SHP77 treated with DMSO at 0.1 percent for 48 hours (cell line): ENCODE measurements at places on chromosomes 1 and 21.
A peak's percentile ranks its signal among the peaks of the same experiment; 100 is the strongest.

- no peak for DNase-seq
Observed at GRCh38 chr1:209710093-209710492, 5.4 kb downstream of the HSD11B1 start.

GRCh38 chr1:21568006-21568746 lies 59.0 kb downstream of the ALPL start:
- DNase-seq, result no peak

GRCh38 chr1:225254676-225255075 lies 173.2 kb downstream of the LBR start:
- DNase-seq, result no peak

GRCh38 chr1:66296370-66296769 lies 237.6 kb upstream of the SGIP1 start:
- DNase-seq, result no peak

GRCh38 chr1:204363335-204364114 lies 3.8 kb upstream of the PLEKHA6 start:
- DNase-seq, result peak; percentile 33

DNA sequence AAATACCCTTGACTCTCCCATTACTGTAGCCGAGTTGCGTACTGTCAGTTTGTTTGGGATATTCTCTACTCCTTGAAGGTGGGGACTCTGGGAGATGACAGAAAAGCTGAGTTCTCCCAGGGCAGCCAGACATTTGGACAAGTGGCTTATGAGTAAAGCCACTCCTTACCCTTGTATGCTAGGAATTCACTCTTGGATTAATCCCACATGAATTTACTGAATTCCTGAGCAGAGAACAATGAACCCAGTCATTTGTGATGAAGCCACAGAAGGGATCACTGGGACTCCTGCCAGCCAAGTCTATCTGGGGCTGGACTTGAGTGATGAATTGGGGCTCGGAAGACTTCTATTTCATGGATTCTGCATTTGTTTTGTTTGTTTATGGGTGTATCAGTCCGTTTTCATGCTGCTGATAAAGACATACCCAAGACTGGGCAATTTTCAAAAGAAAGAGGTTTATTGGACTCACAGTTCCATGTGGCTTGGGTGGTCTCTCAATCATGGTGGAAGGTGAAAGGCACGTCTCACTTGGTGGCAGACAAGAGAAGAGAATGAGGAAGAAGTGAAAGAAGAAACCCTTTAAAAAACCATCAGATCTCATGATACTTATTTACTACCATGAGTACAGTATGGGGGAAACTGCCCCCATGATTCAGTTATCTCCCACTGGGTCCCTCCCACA lies 25.1 kb downstream of the C1orf116 start:
- no peak for DNase-seq

GRCh38 chr1:89989099-89989498 lies 5.8 kb upstream of the ZNF326 start:
- no peak for DNase-seq

DNA sequence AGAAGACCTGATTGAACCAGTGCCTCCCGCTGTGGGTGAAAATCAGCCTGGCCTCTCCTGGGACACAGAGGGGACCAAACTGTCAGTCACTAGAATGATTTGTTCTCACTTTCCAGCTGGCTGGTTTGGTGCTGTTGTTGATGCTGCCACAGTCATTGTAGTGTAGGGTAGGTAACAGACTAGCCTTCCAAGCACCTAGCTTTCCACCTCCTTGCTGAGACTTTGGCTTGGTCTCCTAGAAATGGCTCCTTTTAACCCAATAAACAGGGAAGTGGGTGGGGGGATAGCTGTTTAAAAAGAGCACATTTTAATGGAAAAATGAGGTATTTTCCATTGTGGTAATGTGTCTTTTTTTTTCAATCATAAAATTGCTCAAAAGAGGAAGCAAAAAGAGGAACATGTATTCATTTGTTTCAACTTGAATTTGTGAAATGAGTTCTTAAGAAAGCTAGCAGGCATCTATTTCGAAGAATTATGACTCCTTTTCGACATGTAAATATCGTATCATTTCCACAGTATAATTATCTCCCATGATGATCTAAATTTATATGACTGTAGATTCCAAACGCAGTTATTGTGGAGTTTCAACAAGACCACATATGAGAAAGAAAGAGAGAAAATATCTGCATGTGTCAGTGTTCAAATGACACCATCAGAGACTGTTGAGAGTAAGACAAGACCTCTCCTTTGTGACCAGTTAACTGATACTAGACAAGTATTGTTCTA lies 190.1 kb downstream of the HLX start:
- DNase-seq, result no peak

DNA sequence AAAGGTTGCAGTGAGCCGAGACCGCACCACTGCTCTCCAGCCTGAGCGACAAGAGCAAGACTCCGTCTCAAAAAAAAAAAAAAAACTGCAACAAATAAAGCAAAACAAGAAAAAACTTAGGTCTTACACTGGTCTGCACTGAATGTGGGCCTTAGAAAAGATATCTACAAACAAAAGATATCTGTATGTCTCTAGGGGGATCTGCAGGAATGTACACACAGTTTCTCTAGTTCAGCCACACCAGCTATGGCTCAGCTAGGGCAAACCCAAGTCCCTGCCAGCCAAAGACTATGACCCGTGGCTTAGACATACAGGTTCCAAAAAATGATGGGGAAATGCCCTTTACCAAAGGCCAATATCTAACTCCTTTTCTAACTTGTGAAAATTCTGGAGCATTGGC lies 202.4 kb upstream of the KAZN start:
- DNase-seq, result no peak

DNA sequence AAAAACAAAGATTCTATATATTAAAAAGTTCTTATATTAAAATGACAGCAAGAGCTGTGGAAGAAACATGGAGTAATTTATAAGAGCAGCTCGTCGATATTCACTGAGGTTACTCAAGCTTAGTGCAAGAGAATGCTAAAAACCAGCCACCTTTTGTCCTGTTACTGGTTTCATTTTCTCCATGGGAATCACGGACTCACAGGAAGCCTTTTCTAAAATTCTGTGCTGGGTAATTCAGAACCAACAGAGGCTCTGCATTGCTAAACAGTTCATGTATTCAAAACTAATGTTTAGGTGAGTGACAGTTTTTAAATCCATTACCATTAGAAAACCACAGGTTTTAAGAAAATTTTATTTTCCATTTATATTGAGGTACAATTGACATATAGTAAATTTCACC lies 147.8 kb upstream of the MAP1LC3C start:
- no peak for DNase-seq

DNA sequence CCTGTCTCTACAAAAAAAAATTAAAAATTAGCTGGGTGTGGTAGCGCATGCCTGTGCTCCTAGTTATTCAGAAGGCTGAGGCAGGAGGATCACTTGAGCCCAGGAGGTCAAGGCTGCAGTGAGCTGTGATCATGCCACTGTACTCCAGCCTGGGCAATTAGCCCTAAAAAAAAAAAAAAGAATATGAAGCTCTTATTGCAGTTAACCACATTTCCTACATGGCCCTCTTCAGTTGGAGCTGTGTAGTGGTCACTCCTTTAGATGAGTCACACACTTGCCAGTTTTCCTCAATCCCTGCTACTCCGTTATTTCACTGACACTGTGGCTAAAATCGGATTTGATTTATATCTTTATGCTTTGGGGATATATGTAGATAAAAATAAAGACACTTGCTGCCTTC lies 11.8 kb downstream of the NFYC start:
- DNase-seq, result no peak

DNA sequence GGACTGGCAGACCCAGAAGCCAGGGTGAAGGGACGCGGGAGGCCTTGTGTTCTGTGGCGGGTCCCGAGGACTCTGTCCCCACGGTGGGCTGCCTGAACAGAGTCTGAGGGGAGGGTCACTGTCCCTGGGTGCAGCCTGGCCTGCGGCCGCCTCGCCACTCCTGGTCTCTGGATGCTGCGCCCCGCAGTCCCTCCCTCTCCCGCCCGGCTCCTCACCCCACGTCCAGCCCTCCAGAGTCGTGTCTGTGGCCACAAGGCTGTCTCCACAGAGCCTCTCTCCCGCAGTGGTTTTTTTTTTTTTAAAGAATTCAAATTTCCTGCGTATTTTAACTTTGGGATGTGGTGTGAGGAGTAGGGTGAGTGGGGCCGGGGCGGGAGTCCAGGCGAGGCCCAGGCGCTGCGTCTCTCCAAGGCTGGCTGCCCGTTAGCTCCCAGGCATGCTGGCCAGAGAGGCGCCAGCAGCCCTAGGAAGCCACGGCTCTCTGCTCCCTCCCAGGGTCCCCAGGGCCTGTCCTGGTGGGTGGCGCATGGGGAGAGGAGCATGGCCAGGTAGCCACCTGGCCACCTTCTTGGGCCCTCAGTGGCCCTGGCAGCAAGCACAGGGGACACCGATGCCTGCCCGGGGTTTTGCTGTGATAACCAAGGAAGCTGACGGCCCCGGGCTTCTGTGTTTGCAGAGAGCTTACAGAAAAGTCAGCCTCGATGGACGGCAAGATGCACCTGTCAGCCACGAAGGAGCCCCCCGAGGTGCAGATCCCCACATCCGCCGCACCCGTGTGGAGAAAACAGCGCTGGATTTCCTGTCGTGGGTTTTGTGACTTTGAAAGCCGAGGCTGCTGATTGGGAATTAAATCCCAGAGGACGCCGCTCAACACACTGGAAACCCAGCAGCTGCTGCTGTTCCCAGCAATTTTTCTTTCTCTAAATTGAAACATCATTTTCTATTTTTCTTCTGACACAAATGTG lies 72.8 kb downstream of the MORN1 start:
- no peak for DNase-seq

DNA sequence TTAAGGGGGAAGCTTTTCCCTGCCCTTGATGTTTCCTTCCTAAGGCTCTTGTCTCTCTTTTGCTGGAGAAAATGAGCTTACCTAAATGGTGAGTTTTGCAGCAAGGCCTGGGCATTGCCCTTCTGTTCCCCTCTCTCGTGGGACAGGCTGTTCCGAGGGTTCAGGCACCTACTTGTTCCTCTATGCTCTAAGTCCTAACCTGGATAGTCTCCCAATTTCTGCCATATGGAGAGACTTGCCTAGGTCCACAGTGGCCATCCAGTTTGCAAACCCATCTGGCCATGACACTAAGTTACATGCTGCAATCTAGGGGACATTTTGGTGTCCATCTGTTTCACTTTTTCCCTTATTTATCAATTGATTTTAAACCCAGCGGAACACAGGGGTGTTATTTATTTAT lies 192.0 kb upstream of the KIAA0040 start:
- no peak for DNase-seq

DNA sequence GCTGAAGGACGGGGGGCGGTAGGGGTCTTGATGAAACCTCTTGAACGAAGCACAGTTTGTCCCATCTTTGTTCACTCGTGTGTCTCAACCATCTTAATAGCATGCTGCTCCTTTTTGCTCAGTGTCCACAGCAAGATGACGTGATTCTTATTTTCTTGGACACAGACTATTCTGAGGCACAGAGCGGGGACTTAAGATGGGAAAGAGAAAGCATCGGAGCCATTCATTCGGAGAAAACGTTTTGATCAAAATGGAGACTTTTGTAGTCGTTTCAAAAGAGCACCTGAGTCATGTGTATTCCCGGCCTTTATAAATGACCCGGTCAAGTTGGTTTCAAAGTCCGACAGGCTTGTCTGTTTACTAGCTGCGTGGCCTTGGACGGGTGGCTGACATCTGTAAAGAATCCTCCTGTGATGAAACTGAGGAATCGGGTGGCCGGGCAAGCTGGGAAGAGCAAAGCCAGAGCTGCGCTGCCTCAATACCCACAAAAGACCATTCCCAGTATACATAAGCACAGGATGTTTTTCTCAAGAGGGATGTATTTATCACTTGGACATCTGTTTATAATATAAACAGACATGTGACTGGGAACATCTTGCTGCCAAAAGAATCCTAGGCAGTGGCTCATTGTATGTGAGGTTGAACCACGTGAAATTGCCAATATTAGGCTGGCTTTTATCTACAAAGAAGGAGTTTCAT lies 18.5 kb downstream of the ETS2 start:
- no peak for DNase-seq
